ENCODE measurements at places on chromosomes 7 and 10.

DNA sequence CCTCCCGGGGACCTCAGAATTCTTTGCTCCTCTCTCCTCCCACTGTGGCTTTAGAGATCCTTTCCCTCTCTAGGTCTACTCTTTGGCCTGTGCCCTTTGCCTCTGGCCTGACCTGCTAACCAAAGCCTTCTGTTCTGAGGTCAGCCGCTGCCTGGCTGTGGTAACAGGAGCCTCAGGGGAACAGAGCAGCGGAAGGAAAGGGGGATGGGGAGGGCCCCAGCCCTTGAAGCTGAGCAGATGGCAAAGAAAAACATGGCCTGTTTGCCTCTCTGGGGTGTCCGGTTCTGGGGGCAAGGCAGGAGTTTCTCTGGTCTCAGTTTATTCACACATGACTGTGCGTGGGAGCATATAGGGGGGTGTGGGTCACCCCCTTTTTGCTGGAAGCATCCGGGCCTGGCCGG lies 28.2 kb downstream of the COL26A1 start:
- DNase-seq, result no peak

DNA sequence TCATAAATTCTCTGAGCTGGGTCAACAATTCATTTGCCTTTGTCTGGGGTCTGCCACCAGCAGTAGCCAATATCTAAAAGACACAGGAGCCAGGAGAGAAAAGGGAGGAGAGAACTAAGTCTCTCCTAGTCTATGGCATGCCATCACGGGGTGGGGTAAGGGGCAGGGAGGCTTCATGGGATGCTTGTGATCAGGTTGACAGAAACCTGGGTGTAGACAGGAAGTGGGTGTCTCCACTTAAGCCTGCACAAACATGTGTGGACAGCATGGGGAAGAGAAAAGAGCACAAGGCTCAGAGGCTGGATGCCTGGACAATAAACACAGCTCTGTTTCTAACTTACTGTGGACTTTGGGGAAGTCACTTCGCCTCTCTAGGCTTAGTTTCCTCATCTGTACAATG lies 11.5 kb upstream of the C10orf53 start:
- DNase-seq, result no peak

GRCh38 chr10:32298075-32298812 lies 48.7 kb downstream of the EPC1 start:
- DNase-seq, result no peak

- DNase-seq, result no peak
Observed at GRCh38 chr10:107733328-107734130, 569.0 kb upstream of the SORCS1 start.

DNA sequence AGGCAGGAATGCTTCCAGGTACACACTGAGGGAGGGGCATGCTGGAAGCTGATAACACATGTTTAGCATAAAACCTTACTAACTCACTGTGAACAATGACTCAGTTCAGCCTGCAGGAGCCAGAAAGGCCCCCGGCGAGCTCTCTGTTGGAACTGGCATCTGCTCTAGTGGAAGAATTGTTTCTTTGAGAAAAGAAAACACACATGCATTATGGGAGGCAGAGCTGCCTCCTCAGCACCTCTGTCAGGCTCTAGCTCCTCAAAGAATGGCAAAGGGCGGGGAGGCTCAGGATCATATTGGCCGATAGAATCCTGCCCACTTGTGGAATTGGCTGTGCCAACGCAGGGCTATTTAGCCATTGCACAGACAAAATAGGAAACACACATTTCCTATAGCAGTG lies 338.3 kb downstream of the CXCL12 start:
- no peak for DNase-seq

DNA sequence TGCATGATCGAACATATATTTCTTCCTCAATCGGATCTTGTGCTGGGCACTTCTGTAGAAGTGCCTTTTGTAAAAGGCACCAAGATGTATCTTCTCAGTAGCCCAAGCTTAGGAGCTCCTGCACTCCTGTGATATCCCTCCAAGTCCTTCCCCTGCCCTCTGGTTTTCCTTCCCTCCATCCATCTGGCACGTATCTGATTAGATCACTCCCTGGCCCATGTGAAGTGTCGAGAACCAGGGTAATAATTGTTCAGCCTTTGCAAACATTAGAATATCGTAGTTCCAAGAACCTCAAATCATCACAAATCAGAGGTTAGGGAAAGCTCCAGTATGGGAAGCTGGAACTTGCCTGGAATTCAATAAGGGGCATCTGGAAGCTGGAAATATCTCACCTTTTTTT lies 221.1 kb upstream of the AUTS2 start:
- DNase-seq, result no peak

DNA sequence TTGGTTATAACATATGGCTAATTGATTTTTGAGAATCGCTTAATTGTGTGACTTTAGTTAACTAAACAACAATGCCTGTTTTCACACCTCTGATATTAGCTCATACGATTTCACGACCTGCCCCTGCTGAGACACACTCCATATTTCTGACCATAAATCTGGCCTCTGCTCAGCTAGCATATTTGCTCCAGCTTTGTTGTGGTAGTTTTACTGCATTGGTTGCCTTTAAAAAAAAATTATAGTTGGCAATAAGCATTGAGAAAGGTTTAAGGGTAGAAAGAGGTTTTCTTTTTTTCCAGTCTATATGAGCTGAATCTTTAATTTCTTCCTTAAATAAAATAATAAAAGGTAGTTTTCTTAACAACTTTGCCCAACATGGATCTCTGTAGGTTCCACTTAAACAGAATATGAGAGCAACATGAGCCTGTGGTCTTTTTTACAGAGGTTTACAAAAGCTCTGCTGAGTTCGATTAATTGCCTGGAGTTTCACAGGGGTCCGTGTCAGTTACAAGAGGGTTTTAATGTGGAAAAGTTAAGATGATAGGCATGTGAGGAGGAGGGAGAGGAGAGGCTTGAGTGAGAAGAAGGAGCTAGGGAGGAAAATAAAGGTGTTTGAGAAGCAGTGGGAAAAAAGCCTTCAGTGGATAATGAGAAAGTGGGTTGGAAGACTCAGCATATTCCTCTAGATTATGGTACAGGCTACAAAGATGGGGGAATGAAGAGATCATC lies 318.2 kb downstream of the CXCL12 start:
- DNase-seq, result no peak

DNA sequence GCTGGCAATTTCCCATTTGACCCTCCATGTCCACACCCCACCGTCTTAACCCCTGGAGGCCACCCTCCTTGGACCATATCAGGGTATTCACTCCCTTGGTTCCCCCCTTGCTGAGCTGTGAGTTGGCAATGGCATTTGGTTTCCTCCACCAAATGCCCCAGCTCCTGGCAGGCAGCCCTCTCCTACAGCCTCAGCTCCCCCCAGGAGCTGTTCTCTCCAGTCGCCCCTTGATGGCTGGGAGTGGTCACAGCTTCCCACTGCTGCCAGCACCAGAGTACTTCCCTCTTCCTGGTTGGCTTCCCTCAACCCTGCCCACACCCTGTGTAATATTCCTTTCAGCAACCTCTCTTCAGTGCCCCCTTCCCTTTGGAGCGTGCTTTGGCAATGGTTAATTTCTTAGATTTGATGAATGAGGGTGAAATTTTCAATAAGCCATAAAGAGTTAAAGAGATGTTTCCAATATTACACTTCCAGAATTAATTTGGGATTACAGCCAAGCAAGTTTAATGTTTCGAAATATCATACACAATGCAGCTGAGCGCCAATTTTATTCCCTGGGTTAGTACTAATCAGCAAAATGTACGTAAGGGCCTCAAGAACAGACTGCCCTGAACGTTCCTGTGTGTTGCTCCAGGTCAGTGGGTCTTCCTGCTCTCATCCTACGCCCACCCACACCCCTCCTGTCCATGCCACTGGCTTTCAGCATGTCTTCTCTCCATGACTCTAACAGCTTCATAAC lies 207.1 kb upstream of the NFE2L3 start:
- no peak for DNase-seq

- no peak for DNase-seq
Observed at GRCh38 chr7:105815576-105815975, 60.8 kb downstream of the ATXN7L1 start.

- DNase-seq, result no peak
Observed at GRCh38 chr10:31343551-31343950, 24.5 kb downstream of the ZEB1 start.

GRCh38 chr10:19892270-19892669 lies 76.0 kb downstream of the PLXDC2 start:
- no peak for DNase-seq

- DNase-seq, result no peak
Observed at GRCh38 chr7:114860206-114860605, 61.7 kb upstream of the MDFIC start.

DNA sequence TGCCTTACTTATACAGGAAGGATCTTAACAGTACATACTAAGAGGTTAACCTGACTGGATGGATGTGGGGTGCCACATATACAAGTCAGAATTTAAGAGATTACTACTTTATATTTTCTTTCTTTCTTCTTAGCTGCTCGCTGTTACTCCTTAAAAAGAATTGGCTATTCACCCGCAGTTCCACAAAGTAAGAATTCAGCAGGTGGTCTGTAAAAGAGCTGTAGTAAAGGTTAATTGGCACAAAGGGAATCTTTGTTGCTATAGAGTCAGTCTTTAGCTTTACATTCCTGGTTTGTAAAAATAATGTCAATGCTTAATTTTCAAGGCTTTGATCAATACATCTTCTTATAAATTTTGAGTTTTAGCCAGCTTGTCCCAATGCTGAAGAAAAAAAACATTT lies 43.2 kb downstream of the RALA start:
- DNase-seq, result no peak

DNA sequence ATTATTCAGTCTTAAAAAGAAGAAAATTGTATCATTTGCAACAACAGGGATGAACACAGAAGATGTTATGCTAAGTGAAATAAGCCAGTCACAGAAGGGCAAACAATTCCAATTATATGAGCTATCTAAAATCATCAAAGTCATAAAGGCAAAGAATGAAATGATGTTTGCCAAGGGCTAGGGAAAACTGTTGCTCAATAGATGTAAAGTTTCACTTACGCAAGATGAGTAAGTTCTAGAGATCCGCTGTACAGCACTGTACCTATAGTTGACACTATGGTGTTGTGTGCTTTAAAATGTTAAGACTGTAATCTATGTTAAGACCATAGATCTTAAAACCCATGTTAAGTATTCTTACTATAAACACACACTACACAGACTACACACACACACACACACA lies 904.6 kb upstream of the LRRN3 start:
- DNase-seq, result no peak

DNA sequence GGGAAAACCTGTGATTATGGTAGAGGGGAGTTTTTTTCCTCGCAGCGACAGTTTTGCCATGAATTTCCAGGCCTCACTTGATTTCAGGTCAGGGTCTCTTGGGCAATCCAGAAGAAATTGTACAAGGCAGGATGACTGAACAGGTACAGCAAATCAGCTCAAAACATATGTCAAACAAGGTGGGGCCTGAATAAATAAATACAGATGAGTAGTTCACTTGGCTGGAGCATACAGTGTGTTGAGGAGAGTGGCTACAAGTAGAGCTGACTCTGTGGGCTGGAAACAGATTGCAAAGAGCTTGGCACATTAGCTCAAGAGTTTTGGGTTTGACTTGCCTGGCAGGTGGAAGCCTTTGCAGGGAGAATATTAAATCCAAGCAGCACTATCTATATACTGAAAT lies 15.0 kb downstream of the GIMAP8 start:
- DNase-seq, result no peak

DNA sequence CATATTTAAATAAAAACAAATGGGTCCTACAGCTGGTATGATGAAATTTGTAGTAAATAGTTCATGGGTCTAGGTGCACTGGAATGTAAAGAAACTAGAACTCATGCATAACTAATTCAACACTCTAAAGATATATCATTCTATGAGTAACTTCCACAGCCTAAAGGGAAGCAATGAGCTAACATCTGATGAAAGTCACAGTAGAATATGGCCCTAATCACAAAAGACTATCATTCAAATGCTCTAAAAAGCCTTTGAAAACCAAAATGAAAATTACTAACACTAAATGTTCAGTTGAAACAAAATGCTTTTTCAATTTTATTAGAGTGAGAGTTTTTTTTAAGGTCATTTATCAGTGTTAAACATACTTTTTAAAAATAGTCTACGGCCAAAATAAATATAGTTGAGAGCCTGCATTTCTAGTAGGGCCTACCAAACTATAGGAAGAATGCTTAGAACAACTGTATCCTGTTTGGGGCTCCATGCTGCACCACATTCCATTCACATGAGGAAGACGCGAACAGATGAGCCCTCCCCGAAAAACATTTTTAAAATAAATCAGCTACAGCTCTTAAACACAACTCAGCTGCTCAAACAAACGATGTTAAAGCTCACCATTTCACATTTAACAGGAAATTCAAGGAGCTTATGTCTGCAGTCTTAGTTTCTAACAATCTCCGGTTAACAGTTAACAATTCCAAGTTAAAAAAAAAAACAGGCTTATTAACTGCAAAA lies 134.5 kb downstream of the NRBF2 start:
- no peak for DNase-seq

- DNase-seq, result no peak
Observed at GRCh38 chr7:138565451-138566114, 105.5 kb downstream of the TRIM24 start.

DNA sequence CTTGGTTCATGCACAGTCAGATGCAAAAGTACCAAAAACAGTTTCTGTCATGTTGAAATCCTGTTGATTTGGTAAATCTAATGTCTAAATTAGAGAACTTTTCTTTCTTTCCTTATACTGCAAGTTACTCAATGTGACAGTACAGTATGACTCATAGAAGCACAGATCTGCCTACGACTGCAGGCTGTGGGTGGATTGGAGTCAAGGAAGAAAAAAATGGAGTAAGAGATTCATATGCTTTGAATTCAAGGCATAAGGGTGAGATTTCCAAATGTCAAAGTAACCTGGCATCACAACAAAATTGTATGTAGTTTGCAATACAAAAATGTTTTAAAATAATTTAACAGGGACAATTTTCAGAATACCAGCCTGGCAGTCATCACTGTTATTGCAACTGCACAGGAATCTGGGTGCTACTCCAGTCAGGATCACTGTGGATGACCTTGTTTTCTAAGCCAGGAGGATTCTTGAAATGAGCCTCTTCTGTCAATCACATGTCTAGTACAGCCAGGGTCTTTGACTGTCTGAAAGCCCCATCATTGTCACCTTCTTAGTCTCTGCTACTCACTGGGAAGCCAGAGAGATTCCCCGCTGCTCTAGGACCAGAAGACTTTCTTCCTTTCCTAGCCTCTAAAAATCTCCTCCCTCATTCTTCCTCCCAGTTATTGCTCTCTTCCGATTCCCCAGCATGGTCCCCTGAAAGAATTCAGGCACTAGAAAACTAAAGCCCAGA lies 83.6 kb downstream of the CD36 start:
- no peak for DNase-seq

DNA sequence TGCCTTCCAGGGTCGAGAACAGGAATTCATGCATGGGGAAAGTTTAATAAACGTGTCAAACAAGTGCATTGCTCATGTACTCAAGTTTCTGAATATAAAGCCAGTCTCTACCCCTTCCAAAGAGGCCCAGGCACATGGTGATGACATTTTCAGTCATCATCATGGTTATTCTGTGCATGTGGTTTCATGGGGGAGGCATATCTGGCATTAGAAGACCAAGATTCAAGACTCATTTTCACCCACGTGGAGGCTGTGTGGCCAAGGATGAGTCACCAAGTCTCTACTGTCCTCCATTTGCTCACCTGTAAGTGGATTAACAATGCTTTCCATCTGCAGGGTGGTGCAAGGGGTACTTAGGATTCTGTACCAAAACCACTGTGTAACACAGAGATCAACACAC lies 34.0 kb upstream of the CNPY1 start:
- no peak for DNase-seq

Data from bone marrow (tissue), 2 donors.